ENCODE measurements at places on chromosomes 5 and 9.

- no peak for DNase-seq
Observed at GRCh38 chr9:3992924-3993323, 306.9 kb downstream of the GLIS3 start.

GRCh38 chr5:140348104-140348503, 1.7 kb upstream of the HBEGF start:
- DNase-seq, result no peak

GRCh38 chr5:35457912-35458823, 159.5 kb upstream of the SPEF2 start:
- DNase-seq, result no peak

DNA sequence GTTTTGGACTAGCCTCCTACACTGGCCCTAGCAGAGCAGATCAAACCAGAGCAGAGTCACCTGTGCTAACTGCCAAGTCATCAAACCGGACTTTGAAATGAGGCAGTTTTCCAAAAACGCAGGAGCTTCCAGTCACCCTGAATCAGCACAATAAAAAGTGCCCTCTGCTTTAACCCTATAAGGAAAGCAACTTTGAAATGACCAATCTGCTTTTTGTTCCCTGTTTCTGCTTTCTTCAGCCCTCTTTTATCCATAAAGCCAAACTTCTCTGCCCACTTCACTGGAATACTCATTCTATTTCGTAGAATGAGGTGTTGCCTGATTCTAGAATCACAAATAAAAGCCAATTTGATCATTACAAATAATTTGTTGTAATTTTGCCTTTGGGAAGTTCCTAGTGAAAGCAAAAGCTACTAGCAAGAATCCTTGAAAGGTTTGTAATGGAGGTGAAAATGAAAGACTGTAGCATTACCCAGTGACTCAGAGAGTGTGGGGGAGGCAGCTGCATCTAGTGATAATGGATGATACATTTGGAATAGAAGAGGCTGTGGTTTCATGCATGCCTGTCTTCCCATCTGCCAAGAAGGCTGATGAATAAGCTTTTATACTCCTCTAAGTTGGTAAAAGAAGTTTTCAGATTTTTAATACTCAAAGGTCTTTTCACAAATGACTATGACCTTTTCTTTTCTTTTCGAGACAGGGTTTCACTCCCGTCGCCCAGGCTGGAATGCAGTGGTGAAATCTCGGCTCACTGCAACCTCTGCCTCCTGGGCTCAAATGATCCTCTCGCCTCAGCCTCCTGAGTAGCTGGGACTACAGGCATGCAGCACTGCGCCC, 14.9 kb downstream of the SPAAR start:
- DNase-seq, result no peak

- no peak for DNase-seq
Observed at GRCh38 chr5:87775228-87775627, 362.5 kb upstream of the CCNH start.

DNA sequence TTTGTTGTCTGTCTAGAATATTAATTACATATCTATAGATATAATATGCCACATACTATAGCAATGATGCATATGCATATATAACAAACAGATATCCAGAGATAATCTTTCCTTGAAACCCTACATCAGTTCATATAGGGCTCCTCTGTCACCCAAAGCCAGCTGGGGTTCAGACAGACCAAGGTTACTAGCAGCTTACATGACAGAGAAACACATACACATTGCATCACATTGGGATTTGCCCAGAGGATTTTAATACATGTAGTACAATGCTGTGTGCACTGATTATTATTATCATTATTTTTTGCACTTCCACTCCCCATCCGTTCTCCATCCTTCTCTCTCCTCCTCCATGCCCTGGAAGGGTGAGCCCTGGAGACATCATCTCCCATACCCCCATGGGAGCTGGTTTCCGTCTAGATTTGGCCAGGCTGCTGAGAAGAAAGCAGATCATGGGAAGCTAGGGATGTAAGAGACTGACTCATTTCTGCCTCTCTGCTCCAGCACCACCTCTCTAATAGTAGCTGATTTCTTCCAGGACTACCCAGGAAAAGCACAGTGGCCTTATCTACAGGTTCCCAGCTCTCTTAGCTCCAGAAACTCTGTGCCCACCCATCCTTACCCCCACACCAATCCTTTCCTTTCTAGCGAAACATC, 23.3 kb downstream of the FST start:
- DNase-seq, result no peak

DNA sequence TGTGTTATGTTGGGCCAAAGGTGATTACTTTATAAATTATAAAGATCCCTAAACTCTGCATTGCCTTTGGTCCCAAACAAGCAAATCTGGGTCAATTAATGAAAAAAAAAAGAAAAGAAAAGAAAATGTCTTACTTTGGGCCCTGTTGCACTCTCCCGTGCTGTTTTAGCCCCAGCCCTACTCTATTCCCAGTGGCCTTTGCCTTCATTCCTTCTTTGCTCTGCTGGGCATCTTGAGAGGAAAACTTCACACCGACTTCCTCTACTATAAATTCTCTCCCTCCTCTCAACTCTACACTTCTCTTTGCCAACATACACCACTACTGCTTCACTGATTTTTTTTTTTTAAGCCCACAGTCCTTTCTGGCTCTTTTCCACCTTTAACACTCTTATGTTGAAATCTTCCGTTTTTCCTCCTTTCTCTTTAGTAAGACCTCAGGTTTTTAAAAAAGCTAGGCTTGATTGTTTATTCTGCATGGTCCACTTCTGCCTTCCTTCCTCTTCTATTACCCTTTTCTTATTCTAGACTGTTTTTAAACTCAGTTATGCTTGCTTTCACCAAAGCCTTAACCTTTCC, 4.5 kb upstream of the MSMP start:
- no peak for DNase-seq

DNA sequence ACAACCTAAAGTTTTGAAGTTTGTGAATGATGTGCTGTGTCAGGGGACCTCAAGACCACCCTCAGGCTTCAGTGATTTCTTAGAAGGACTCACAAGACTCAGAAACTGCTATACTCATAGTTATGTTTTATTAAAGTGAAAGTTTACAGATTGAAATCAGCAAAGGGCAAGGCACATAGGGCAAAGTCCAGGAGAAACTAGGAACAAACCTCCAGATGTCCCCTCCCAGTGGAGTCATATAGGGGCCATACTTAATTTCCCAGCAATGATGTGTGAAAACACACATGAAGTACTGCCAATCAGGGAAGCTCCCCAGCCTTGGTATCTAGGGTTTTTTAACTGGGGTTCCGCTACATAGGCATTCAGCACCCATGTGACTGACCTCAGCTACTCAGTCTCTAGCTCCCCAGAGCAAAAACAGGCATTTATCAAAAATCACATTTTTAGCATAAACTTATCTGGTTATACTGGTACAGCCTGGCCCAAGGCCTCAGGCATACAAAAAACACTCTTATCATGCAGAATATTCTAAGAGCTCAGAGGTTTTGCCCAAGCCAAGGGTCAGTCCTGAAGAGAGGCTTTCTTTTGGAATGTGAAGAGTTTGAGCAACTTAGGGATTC, 74.7 kb upstream of the ANKRD55 start:
- no peak for DNase-seq

DNA sequence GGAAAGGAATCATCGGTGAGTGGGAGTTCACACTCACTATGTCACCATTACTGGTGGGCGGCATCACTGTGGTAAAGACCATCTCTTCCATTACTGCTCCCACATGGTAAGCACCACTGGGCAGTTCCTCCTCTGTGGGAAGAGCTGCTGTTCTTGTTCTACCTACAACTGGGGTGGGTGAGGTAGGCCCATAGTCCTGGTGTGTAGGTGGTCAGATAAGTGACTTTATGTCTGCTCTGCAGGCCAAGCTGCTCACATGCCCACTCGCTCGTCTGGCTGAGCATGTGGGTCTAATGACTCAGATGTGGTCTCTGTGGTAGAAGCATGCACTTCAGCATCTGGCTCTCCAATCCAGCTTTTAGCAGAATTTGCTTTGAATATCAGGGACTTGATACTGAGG, 82.9 kb downstream of the TMEM215 start:
- no peak for DNase-seq

GRCh38 chr9:15735083-15735857, 182.4 kb downstream of the CCDC171 start:
- no peak for DNase-seq

DNA sequence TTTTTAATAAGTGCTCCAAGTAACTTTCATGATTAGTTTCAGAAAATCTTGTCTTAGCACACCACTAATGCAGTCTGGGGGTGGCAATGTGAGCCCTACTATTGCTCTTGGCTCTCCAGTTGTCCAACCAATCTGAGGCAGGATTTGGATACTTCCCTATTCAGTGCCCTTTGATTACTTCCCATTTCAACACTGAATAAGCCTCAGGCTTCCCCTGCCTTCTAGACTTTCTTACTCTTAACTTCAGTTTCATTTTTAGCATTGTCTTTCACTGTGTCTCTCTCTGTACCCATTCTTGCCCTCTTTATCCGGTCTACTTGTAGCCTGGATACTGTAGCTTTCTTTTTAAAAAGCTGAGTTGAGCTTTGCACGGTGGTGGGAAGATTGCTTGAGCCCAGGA, 186.1 kb downstream of the C9orf152 start:
- no peak for DNase-seq

DNA sequence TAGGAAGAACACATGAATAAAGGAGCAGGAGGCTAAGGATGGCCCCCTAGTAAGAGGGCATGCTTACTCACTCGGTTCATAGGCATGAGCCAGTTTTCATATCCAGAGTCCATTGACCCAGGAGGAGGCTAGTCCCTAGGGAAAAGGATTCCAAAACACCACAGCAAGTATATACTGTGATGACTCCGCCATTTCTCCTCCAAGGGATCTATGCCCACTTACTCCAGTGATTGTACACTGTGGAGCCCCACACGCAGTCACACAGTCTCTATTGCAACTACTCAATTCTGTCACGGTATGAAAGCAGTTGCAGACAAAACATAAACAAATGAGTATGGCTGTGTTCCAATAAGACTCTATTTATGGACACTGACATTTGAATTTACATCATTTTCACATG, 117.7 kb upstream of the ALDH1B1 start:
- DNase-seq, result no peak
